ENCODE measurements at places on chromosomes 3 and 15.

GRCh38 chr15:32732574-32733157 is 14.9 kb downstream of the GREM1 start:
- no peak for DNase-seq

DNA sequence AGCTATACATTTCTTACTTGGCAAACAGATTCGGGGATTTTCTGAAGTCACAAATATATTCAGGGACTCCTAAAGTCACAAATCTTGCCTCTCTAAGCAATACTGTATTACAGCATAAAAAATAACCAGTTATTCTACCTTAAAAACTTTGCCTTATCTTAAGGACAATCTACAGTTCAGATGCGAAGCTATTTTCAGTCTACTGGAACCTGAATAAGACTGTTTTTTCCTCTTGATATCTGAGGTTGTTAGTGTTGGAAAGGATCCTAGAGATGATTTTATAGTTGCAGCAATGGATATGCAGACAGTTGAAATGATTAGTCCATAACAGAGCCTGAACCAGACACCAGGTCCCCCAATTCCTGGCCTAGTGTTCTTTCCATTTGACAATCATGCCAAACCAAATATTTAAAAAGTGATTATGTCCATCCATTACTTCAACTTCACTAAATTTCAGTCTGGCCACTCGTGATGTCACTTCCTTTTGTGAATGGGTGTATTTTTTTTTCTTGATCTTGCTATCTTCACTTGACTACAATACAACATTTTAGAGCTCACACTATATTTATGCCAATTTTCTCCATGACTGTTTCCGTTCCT is 1.8 kb downstream of the HDGFL3 start:
- no peak for DNase-seq

DNA sequence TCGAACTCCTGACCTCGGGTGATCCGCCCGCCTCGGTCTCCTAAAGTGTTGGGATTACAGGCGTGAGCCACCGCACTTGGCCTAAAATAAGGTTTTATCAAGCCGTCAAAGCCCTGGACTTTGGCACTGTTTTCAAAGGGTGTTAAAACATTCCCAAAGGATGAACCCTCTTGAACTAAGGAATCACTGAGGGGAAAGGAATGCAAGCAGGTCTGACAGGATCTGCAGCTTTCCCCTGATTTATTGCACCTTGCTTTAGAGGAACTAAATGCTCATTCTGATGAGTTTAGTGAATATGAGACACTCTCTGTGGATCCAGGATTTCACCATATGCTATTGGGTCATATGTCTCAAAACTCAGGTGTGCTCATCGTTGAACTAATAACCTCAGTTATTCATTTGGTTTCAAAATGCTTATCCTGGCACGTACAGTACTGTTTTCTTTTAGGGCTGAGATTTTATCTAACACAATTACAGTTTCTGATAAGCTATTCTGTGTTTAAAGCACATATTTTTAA is 63.0 kb upstream of the TSC22D2 start:
- no peak for DNase-seq

DNA sequence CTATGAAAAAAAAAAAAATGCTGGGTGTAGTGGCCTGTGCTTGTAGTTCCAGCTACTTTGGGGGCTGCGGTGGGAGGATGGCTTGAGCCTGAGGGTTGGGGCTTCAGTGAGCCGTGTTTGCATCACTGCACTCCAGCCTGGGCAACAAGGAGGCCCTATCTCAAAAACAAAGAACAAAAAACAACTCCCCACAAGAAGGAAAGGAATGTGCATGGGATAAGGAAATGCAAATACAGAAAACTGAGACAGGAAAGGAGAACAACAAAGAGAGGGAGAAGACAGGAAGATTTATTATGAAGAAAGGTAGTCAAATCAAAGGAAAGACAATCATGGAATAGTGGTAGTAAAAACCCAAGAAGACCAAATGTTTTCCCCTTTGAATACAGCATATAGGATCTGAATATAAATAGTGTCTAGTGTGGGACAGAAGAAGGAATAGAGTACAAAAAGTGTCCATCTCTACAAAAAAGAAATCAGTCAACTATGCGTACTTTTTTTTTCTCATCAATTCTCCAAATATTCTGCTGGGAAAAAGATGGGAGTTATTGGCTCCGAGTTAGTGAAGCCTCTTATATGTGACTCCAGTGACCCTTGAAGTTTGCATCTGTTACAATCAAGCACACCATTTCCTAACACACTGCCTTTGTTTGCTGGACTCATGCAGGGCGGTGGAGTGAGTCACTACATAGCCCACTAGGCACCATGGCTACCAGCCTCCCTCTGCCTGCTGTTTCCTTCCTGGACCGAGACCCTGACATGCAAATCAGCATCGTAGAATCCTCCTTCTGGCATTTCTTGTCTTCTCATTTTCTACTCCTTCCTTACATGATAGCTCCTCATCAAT is 101.2 kb upstream of the PTX3 start:
- no peak for DNase-seq

- no peak for DNase-seq
Measured at GRCh38 chr15:88835119-88835518, 31.9 kb downstream of the ACAN start.

- DNase-seq: no peak
Measured at GRCh38 chr3:12556314-12556689, 585 bp upstream of the MKRN2 start.

DNA sequence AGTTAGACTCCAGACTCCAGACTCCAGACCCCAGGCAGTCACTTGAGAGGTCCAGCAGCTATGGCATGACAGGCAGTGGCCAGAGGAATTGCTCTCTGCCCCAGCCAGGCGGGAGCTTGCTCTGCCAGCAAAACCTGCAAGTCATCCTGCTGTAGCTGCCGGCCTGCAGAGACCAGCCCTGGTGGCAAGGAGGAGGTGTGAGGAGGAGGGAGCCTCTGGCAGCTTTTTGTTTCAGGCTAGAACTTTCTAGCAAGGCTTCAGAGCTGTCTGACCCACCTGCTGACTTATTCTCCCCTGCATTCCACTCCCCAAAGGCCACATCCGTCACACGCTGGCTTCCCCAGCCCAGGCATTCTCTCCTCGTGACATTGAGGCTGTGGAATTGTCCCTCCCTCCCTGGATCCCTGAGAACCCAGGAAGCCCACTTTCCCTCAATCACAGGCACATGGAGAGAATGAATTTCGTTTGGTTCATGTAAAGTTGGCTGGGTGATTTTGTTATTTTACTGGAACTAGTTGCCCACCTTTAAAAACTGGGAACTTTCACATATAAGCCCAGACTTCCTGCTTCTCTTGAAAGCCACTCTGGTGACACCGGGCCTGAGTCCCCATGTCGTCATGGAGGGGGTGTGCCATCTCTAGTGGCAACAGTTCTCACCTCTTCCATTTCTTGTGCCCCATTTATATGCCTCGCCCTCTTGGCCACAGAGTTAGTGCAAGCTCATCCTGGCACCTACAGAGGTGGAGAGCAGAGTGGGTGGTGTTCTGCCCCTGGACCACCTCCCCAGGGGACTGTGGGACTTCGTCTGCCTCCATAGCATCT is 82.7 kb downstream of the ABHD5 start:
- no peak for DNase-seq

DNA sequence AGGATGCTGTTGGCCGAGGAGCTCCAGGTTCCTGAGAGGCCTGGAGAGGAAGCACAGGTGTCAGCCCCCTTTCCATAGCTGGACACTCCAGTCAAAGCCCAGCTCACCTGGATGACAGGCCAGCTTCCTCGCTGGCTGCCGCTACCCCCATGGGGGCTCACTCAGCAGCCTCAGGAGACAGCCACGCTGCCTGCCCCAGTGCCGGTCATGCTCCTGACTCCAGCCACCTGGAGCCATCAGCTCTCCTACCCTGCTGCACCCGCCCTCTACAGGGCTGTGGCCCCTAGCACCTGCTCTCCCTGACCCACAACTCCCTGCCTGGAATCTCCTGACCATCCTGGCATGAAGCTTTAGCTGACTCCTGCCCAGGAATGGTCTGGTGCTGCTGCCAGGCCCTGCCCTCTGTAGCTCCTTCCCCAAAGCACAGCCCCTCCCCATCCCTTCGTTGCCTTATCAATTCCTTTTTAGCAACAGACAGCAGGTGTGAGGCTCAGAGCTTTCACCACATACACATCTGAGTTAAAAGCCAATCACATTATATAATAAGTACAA is 94.2 kb downstream of the NUP210 start:
- DNase-seq: no peak

DNA sequence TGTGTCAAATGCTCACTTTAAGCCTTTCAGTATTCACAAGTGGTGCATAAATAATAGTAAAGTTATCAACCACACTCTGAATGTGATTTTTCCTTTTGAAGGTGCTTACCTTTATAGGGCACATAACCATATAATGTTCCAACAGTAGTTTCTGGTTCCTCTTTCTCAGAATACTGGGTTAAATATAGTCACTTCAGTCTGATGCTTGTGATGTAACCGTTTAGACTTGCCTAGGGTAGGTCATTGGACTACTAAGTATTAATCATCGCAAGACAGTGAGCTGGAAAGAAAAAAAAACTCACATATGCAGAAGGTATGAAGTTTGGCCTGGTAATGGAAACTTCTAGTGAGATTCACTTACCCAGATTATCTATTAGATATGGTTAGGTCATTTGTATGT is 1.9 kb downstream of the KBTBD8 start:
- DNase-seq: peak; percentile 42

DNA sequence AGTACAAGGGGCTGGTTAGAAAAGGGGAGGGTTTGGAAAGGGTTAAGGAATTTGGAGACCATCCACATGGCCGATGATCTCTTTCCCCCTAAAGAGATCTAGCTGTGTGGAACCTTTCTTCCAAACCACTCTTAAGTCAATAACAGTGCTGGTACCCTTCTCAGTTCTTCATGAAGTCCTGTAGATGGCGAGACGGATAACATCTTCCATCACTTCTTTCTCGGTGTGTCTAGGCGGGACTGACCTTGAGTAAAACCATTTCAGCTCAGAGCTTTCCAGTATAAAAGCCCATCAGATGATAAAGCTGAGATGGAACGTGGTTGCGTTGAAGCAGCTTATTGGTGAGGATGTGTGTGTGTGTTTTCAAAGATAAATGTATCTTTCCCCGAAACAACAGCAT is 151.5 kb upstream of the BHLHE40 start:
- no peak for DNase-seq

- DNase-seq: no peak
Measured at GRCh38 chr3:157122116-157122515, 37.8 kb downstream of the CCNL1 start.

GRCh38 chr3:97389936-97390335 is 374.6 kb upstream of the ARL6 start:
- no peak for DNase-seq

- no peak for DNase-seq
Measured at GRCh38 chr3:38046821-38047220, 7.8 kb downstream of the DLEC1 start.

DNA sequence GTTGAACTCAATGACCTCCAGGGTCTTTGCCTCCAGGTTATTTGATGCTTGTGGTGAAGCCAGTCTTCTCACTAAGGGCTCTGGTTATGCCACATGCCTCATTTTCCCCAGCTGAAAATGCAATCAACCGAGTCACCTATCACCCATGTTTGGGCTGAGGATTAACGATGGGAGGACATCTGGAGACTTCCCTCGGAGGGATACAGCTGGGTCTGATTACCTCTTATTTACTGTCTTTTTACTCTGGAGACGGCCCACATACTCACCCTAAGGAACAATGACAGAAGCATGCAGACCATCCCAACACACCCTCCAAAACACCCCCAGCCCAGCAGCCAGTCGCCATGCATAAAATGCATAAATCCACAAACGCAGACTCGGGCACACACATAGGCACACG is 187.4 kb downstream of the OPA1 start:
- no peak for DNase-seq

- DNase-seq: peak; percentile 44
Measured at GRCh38 chr3:112629425-112629824, 11.5 kb downstream of the CCDC80 start.

DNA sequence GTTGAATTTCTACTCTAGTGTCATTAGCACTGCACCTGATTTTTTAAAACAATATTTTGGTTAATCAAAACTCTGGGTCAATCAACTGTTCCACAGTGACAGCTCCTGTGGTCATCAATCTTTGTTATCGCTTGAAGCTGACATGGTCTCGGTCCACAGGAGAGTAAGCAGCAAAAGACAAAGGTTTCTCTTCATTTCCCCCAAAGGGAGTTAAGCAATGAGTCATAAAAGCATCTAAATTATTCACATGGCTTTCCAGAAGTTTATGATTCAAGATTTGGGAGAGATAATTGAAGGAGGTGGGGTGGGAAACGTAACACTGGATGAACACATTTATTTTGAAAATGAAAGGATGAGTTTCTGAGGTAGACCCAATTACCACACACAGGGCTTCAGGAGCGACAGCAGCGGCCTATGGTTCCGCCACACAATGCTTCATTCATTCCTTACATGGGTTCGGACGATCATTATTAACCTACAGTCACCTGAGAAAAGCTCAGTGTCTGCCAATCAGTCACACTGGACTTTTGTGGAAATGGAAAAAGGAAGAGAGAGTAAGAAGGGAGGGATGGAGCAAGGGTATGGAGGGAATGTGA is 505.1 kb downstream of the FHIT start:
- DNase-seq: no peak
